ENCODE measurements at places on chromosomes 6 and 20.

GRCh38 chr6:18242062-18242851, 22.1 kb downstream of the DEK start:
- DNase-seq: no peak

- no peak for DNase-seq
Measured at GRCh38 chr6:17413313-17413750, 19.9 kb downstream of the CAP2 start.

DNA sequence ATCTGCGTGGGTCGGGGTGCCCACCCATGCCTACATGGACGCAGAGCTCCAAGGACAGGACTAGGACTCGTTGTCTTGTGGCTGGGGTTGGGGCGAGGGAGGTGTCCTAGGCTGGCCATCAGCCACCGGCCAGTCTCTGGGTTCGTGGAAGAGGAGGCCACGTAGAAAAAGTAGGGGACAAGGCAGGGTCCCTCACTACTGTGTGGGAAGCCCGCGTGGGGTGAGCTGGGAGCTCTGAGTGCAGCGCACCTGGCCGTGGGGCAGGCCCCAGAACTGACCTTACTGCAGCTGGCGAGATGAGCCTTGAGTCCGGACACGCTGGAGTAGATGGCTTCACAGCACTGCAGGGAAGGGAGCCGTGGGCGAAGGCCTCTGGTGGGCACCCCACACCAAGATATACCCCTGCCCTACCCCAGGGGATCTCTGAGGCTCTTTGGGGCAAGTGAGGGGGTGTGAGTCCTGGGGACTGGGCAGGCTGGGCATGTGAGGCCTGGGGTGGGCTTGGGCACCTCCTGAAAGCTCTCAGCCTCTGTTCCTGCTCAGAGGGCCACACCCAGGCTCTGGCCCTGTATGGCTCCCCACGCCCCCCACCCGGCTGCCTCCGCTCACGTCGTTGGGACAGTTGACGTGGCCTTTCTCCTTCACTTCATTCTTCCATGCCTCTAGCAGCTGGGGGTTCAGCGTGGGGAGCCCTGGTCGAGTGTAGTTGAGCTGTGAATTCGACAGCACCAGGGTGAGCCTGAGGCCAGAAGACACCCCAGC, 5.6 kb upstream of the UCKL1 start:
- no peak for DNase-seq

DNA sequence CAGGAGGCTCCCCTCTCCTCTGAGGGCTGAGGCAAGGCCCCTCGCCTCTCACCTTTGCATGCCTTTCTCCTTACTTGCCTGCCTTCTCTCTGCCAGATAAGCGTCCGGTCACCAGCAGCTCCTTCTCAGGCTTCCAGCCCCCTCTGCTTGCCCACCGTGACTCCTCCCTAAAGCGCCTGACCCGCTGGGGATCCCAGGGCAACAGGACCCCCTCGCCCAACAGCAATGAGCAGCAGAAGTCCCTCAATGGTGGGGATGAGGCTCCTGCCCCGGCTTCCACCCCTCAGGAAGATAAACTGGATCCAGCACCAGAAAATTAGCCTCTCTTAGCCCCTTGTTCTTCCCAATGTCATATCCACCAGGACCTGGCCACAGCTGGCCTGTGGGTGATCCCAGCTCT, 21.3 kb upstream of the PPARD start:
- no peak for DNase-seq

- DNase-seq: no peak
Measured at GRCh38 chr6:110287462-110288341, 70.4 kb downstream of the METTL24 start.

GRCh38 chr20:19211252-19211651, 1.2 kb upstream of the SLC24A3 start:
- no peak for DNase-seq

DNA sequence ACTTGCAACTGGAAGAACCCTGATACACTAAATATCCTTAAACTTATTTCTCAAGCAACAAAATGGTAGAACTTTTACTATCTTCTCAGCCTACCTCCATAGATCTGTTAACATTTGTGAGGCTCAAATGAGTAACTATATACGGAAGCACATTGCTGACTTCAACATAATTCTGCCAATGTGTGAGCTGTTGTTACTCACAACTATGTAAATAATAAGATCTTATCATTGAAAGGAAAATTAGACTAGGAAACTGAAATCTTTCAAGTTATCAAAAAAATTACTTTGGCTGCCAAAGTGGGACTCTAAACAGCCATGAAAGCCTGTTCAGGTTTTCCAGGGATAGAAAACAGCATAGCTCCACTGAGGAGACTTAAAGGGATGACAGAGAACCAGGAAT, 40.2 kb upstream of the TASP1 start:
- no peak for DNase-seq

GRCh38 chr6:145042559-145042958, 692.8 kb downstream of the EPM2A start:
- no peak for DNase-seq

DNA sequence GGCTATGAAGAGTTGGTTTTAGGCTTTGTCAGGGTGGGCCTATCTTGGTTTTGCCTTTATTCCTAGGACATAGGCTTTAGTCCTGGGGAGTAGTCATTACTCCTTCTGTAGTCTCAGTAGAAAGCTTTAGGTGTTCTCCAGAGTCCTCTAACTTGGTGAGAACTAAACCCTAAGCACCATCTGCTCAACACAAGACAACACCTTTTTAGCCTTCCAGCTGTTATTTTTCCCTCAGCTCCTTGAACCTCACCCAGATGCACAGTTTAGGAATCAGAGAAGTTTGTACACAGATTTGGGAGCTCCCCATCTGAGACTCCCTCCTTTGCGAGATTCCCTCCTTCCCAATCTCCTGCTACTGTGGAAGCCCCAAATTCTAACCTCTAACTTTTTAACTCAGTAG, 141.3 kb downstream of the QRSL1 start:
- DNase-seq: no peak

DNA sequence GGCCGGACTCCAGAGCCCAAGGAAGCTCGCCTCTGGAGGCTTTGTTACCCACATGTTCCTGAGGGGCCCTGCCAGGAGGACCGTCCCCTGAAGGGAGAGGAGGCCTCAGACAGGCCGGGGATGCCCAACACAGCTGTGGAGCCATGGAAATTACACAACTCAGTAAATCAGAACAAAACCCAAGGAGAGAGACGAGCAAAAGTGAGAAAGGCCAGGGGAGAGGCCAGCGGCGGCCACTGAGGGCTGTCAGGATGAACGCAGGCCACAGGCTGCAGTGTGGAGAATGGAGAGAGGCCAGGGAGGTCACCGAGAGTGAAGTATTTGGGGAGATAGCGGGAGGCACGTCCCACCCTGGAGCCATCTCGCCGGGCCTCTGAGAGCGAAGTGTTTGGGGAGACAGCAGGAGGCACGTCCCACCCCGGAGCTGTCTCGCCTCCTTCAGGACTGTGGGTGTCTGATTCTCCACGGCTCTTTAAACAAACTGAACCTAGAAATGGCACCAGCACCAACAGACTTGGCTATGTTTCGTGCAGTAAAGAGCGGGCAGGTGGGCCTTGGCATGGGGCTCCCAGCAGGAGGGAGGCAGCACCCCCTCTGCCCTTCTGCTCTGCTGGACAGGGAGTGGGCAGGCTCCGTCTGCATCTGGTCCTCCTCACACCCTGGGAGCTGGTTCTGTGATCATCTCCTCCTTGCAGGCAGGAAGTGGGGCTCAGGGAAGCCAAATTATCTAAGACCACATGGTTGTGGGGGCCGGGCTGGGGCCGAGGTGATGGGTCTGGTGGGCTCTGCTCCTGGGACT, 91.0 kb downstream of the YTHDF1 start:
- no peak for DNase-seq

GRCh38 chr6:140736231-140736630, 1361.8 kb upstream of the CITED2 start:
- DNase-seq: no peak

GRCh38 chr6:119442776-119443184, 93.2 kb upstream of the MAN1A1 start:
- no peak for DNase-seq

DNA sequence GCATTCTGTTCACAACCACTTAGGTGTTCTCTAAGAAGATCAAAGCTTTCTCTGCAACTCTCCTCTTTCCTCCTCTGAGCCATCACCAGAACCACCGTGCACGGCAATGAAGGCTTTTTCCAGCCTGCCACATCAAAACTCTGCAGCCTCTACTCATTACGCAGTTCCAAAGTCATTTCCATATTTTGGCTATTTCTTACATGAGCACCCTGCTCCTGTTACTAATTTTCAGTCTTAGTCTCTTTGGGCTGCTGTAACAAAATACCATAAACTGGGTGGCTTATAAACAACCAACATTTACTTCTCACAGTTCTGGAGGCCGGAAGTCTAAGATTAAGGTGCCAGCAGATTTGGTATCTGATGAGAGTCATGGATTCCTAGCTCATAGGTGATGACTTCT, 70.4 kb upstream of the THBS2 start:
- DNase-seq: no peak

DNA sequence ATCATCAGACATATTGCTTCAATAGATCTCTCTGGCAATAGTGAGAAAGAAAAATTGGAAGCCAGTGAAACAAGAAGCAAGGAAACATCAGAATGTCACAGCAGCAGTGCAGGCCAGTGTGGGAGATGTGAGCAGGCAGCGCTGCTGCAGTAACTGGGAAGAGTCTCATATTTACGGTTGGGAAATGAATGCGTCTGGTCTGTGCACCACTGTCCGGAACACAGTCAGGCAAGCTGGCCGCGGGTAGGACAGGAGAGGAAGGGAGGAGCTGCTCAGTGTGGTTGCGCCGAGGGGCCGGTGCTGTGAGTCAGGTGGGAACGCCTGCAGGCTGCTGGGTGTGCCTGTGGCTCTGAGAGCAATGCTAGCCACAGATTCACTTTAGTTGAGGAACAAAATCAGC, 6.4 kb upstream of the PSMG4 start:
- no peak for DNase-seq

Measured in NCI-H2081 treated with DMSO at 0.1 percent for 48 hours (cell line).